Hematopoietic multipotent progenitor cell treated with erythropoietin and hydrocortisone succinate and interleukin-3 and kit ligand, for 15 days (in vitro differentiated cells): ENCODE measurements at places on chromosomes 6 and 20.

DNA sequence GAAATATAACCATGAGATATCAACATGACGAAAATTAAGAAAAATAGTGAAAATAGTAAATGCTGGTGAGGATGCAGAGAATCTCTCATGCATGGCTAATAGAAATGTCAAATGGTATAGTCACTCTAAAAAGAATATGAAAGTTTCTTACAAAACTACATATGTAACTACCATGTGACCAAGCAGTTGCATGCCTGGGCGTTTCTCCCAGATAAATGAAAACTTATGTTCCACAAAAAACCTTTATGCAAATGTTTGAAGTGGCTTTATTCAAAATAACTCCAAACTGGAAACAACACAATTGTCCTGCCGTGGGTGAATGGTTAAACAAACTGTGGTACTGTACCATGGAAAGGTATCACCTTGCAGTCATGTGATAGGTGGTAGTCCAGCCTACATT is 112.4 kb downstream of the HDGFL1 start:
- no peak for DNase-seq

GRCh38 chr6:119960036-119960435 is 610.5 kb upstream of the MAN1A1 start:
- DNase-seq = no peak

GRCh38 chr6:117687021-117687648 is 11.9 kb downstream of the NUS1 start:
- no peak for DNase-seq

DNA sequence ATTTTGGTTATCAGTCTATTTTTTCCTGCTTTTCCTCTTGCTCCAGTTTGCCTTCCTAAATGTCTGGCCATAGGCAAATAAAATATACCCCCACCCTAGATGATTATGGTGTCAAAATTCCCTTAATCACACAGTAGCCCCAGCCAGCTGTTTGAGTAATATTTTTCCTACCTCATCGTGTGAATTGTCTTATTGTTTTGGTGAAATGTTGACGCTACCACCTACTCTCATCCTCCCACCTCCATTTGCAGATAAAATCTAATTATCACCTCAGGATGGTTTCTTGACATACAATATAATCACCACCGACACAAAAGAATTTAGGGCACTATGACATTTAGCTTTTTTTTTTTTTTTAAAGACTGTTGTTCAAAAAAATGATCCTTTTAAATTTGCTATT is 44.1 kb upstream of the FUCA2 start:
- DNase-seq = no peak
